NCI-H446 treated with DMSO at 0.1 percent for 48 hours (cell line): ENCODE measurements at places on chromosomes 12 and 14.
A peak's percentile ranks its signal among the peaks of the same experiment; 100 is the strongest.

GRCh38 chr12:62599854-62600437 is 133.3 kb downstream of the MON2 start:
- no peak for DNase-seq

DNA sequence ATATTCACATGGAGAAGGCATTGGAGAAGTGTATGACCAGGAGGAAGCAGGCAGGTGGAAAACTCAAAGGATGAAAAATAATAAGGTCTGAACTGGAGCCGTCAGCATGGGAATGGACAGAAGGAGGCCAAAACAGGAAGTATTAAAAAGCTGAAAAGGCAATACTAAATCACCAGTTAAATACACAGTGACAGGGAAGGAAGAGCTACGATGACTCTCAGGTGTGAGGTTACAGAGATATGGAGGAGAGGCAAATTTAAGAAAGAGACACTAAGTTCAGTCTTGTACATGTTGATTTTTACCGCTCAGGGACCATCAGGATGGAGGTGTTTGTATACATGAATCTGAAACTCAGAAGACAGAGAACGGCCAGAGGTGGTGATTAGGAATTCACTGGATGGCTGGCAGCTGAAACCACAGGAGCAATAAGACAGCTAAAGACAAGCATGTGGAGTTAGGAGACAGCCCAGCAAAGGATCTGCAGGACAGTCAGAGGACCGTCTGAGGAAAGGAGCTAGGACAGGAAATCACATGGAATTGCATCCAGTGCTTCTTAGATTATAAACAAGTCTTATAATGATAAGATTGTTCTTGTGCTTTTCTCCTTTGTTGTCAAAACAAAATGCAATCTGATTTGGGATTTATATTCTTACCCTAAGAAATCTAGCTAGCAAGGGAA is 33.9 kb upstream of the CDKN3 start:
- DNase-seq, result no peak

- no peak for DNase-seq
These were observed 242.2 kb upstream of the OR4E1 start for GRCh38 chr14:21915826-21916225.

GRCh38 chr12:44827832-44828438 is 48.2 kb downstream of the NELL2 start:
- DNase-seq, result no peak

GRCh38 chr12:22641353-22642053 is 16.5 kb downstream of the ETNK1 start:
- DNase-seq, result no peak

DNA sequence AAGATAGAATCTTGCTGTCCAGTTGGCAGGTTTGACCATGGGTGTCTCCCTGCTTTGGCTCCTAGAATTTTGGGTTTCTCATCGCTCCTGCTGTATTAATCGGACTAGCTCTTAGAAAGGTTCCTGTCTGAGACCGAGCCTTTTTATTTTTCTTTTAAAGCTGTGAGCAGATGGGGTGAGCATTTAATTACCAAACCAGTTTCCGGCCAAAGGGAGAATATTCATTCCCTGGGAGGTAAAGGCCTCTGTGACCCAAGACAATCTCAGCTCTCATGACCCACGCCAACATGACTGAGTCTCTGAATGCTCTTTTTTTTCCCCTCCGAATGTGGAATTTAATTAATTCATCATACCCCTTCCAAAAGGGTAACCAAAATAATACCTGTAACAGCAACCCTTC is 464.7 kb upstream of the TMEM132C start:
- DNase-seq, result no peak

- DNase-seq, result no peak
These were observed 461.2 kb downstream of the FLRT2 start for GRCh38 chr14:85991156-85991555.

DNA sequence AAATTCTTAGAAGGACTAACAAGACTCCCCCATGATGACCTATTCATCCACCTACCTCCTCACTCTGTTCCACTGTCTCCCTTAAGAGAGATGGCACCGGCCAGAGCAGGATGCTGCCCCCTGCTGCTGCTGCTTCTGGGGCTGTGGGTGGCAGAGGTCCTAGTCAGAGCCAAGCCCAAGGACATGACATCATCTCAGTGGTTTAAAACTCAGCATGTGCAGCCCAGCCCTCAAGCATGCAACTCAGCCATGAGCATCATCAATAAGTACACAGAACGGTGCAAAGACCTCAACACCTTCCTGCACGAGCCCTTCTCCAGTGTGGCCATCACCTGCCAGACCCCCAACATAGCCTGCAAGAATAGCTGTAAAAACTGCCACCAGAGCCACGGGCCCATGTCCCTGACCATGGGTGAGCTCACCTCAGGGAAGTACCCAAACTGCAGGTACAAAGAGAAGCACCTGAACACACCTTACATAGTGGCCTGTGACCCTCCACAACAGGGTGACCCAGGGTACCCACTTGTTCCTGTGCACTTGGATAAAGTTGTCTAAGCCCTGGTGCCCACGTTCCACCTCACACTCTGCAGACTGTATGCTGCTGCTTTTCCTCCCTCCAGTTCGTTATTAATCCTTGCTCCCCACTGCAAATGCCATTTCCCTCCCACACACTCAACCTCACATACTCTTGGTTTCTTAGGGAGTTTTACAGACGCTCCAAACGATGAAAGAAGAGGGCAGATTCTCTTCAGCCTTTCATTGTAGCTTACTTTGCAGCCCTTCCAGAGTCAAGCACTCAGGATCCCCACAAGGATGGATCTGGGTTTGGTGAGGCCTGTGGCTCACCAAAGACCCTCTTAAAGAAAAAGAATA is at the start of gene RNASE8:
Gene RNASE8 (plus strand): TSS at position 20 of the 873 bp plus-strand sequence. CDS start 71 bp downstream, at position 91.
- DNase-seq, result no peak

- no peak for DNase-seq
These were observed 460.5 kb downstream of the TMEM121 start for GRCh38 chr14:105986894-105987284.

DNA sequence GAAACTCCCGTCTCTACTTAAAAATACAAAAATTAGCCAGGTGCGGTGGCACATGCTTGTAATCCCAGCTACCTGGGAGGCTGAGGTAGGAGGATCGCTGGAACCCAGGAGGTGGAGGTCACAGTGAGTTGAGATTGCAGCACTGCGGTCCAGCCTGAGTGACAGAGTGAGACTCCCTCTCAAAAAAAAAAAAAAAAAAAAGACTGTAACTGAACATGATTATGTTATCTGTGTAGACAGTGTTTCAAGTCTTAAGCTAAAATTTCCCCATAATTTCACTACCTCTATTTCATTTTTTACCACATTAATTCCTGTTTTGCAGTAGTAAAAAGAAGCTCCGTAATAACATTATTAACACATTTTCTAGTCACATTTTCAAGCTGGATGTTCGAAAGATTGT is 5.4 kb downstream of the PLBD1 start:
- DNase-seq, result no peak

DNA sequence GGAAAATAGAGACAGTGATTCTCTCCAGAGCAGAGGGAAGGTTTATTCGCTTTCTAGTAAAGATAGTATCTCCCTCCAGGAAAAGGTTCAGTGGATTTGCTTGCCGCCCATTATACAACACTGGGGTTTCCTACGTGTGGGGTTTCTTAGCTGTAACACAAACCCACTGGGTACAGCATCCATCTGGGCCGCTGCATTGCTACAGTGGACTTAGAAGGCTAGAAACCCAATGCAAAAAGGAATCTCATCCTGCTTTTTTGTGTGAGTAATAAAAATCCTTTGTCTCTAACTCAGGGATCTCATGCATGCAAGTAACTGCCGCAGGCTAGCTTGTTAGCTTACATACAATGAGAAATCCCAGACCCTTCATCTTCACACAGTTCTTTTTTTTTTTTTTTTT is 67.1 kb upstream of the BCL2L14 start:
- DNase-seq, result no peak

GRCh38 chr12:79826267-79827128 is 108.4 kb downstream of the PPP1R12A start:
- no peak for DNase-seq

DNA sequence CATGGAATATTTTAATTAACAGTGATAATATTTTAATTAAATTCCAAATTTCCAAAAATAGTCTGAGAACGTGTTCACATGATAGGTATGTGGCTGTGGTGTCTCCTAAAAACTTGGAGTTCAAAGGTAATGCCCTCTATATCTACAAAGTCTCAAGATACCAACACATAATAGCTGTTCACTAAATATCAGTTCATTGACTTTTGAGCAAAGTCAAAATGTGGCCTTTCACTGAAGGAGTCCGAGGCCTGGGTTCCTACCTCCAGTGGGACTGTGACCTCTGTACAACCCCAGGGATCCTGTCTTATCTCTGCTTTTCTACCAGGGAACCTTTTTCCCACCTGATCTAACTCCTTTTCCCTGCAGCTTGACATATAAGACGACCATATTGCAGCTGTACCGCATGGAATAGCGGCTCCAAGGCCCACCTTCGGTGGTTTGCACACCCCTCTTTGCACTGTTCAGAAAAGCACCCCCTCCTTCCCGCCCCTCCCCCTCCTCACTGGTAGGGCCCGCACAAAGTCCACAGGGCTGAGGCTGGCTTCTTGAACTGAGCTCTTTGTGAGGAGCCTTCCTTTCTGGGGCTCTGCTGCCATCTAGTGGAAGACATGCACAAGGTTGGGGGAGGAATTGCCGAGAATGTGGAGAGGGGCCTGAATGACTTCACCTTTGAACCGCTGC is 3.1 kb downstream of the CCND2 start:
- DNase-seq, result peak; percentile 83

DNA sequence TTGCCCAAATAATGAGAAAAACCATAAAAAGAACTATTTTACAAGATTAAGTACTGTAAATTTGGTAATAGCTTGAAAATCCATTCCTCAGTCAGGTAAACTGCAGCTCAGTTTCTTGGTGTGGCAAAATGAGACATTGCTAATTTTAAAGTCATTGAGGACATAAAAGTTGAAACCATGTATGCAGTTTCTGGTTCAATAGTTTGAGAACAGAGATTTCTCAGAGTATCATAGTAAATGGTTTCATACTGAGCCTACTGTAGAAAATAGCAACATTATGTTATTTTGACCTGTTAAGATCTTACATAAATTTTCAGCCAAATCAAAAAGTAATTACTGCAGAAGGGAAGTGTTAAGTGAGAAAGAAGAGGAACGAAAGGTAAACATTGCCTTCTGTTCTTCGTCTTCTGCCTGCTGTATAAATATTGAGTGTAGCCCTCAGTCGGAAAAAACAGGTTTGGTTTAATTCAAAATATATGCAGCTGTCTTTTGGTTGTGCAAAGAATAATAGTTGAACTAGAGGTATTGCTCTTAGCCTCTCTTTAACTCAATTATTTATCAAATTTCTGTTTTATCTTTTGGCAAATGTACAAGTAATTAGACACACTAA is 119.6 kb downstream of the SYNE2 start:
- DNase-seq, result peak; percentile 4

DNA sequence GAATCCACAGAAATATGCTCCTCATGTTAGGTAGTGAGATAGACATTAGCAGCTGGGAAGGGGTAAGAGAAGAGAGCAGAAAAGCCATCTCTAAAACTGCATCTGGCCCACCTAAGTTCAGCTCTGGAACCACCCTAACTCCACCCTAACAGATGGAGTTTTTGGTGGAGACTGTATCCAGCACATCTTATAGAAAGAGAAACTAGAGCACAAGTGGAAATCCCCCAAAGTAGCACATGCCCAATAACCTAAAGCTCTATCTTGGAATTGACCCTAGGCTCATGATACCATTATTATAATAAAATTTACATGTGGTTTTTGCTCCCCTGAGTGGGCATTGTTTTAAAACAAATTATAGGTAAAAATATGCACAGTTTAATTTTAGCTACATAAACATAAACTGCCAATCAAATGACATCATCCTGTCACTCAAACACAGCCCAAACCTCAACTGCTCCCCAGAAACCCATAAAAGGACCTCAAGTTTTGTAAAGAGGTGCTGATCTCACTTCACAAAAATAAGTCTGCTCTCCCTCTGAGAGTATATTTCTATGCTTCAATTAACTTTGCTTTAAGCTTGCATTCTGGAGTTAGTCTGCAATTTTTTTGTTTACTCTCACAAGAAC is 206.4 kb downstream of the PIK3C2G start:
- no peak for DNase-seq

GRCh38 chr14:54169254-54169924 is 212.8 kb upstream of the BMP4 start:
- DNase-seq, result peak; percentile 31
